CD4-positive, alpha-beta T cell treated with Interleukin-17A for 1 hour (primary cell): ENCODE measurements at places on chromosomes 12 and 14.

DNA sequence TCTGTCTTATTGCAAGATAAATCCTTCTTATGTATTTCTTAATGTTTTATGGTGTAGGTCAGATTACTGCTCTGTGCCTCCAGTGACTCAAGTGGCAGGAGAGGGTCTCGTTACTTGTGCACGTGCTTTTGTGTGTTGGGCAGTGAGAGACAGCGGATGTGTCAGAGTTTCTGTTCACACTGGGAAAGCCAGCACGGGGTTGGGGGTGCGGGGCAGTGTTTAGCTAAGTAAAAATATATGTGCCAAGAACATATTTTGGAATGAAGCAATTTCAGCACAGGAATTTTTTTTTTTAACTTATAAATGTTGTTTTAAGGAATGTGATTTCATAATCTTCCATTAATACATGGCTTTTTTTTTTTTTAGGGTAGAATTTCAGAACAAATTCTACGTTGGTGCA, 4.5 kb upstream of the DNAH10 start:
- DNase-seq: no peak

GRCh38 chr12:18135509-18135908, 45.5 kb upstream of the RERGL start:
- DNase-seq: no peak

DNA sequence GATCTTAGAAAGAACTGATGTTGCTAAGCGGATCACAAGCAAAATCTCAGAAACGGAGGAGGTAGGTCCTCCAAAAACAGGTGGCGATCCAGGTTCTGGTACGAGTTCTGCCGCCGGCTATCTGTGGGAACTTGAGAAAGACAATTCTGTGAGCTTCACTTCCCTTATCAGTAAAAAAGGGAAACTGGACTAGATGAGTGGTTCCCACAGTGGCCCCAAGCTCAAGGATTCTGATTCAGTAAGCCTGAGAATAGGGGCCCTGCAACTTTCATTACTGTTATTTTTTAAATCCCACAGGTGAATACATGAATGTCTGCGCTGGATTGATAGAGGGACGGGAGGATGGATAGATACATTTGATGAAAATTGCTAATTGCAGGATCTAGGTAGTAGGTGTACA, 160.2 kb downstream of the PPM1H start:
- no peak for DNase-seq

- DNase-seq: no peak
Observed at GRCh38 chr12:64749461-64750200, 9.6 kb downstream of the GNS start.

DNA sequence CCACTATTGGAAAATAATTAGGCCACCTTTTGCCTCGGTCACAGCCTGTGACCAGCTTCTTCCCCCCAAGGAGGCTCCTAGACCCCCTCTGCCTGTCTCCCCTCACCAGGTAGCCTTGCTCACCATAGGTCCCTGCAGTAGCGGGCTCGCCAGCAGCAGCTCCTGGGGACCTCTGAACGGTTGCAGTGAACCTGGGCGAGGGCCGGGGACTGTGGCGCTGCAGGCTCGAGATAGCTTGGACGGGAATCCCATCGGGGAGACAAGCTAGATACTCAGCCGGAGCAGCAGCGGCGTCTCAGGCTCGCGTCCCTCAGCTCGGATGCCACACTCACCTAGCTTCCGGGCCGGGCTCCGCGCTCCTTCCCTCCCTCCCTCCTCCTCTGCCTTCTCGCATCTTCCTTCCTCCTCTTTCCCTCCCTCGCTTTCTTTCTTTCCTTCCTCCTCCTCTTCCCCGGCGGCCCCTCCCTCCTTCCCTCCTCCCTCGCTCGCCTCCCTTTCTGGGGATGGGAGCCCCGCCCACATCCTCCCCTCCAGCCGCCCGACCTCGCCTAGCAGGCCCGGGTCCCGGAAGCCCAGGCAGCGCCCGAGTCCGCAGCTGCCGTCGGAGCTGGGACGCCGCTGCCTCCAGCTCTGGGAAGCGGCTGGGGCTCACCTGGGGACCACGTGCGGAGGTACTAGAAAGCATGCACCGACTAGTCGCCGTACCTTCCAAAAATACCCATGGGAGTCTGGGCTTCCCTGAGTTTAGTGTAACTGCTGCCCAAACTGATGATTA, at the start of gene BMP4:
BMP4 (minus strand) TSS at position 399 of the 775 bp plus-strand sequence. CDS start 4,603 bp downstream, outside the sequence.
- no peak for DNase-seq

GRCh38 chr12:28171356-28172060, 18.7 kb upstream of the CCDC91 start:
- DNase-seq: no peak

- no peak for DNase-seq
Observed at GRCh38 chr14:23023022-23023794, 11.5 kb downstream of the PSMB5 start.

DNA sequence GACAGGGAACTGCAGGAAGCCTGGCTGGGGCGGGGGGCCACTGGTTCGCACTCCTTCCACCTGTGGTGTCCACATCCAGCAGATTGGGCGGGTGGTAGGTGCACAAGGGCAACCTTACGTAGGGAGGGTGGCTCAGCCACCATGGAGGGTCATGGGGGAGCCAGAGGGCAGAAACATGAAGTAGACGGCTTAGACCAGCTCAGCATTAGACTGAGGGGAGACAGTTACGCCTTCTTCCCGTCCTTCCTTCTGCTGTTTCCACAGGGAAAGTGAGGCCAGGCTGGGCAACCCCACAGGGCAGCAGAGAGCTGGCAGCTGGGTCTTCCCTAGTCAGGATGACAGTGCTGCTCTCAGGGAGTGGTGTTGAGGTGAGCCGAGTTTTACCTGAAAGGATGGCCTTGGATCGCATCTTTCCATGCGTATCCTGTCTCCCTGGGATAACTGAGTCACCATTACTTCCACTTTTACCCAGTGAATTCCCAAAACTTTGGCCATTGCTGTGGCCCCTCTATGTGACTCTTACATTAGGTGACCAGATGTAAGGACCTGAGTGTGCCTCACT, 170.0 kb upstream of the GZMB start:
- no peak for DNase-seq

- DNase-seq: no peak
Observed at GRCh38 chr14:81209167-81209836, 11.5 kb downstream of the GTF2A1 start.

GRCh38 chr12:76480796-76481195, 78.8 kb downstream of the OSBPL8 start:
- no peak for DNase-seq

DNA sequence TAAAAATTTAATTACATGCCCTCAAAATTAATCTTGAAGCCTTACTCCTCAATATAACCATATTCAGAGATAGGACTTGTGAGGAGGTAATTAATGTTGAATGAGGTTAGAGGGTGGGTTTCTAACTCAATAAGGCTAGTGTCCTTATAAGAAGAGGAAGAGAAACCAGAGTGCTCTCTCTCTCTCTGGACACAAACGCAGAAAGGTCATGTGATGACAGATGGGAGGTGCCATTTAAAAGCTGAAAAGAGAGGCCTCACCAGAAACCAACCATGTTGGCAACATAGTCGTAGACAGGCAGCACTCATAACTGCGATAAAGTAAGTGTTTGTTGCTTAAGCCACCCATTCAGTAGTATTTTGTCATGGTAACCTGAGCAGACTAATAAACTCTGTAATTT, 378.5 kb upstream of the LMO3 start:
- no peak for DNase-seq

DNA sequence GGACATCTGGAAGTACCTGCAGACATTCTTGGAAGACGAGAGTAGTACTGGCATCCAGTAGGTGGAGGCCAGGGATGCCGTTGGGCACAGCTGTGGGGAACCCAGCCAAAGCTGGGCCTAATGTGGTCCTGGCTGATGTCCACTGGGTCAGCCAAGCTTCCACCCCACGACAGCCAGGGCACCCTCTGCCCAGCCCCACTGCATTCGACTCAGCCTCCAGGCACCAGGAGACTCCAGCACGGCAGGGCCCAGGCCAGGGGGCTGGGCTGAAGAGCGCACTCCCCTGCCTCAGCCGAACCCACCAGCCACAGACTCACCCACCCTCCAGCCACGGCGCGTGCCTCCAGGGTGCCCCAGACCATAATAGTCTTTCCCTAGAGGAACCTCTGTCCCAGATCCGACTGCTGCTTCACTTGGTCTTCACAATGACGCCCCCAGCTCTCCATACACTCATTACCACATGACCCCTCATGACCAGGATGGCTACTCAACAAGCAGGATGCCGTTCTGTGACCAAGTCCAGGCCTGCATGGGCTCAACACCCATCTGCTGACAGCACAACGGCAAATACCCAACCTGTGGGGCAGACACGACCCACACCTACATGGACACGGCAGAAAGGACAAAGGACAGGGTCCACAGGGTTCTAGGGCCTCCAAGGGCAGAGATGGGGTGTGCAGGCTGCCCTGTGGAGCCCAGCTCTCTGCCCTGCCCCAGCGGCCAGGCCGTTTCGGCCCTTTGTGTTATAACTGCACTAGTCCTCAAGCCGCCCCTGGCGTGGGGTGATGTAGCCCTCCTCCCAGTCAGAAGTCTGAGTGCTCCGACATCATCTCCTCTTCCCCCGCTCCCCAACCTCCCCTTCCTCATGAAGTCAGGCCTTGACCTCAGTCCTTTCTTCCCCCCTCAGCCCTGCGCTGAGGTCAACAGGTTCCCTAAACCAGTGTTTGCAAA, 22.8 kb downstream of the ITPK1 start:
- DNase-seq: no peak

- DNase-seq: no peak
Observed at GRCh38 chr14:99910337-99911309, 117.4 kb downstream of the EML1 start.

DNA sequence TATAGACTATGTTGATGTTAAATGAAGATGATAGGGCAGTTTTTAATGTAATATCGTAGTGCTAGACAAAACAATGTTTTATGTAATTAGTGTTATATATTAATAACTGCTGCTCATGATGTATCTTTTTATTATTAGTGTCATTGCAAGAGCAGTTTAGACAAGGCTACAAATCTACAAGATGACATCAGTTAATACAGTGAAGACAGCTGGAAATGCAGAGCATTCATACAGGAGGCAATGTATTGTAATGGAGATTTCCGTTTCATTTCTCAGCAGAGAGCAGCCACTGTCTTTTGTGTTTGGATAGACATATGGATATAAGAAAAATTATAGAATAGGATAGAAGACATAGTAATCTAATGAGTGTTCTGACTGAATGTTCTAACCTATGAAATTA, 178.0 kb downstream of the FOXG1 start:
- DNase-seq: no peak

DNA sequence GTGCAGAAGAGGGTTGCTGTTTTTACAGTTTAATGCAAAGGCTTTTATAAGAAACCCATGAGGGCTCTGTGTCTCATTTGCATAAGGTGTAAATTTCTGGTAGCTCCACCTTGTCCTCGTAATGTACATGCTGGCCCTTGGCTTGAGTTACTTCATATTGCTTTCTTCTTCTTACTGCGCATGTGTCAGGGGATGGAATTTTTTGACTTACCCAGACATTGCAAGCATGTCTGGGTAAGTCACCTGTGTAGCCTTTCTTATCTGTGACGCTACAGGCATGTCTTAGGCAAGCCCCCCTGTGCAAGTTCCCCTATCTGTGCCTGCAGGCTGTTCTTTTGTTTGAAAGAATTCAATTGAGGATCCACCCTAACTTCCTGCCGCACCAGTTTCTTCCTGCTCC, 274.2 kb downstream of the ETNK1 start:
- no peak for DNase-seq

DNA sequence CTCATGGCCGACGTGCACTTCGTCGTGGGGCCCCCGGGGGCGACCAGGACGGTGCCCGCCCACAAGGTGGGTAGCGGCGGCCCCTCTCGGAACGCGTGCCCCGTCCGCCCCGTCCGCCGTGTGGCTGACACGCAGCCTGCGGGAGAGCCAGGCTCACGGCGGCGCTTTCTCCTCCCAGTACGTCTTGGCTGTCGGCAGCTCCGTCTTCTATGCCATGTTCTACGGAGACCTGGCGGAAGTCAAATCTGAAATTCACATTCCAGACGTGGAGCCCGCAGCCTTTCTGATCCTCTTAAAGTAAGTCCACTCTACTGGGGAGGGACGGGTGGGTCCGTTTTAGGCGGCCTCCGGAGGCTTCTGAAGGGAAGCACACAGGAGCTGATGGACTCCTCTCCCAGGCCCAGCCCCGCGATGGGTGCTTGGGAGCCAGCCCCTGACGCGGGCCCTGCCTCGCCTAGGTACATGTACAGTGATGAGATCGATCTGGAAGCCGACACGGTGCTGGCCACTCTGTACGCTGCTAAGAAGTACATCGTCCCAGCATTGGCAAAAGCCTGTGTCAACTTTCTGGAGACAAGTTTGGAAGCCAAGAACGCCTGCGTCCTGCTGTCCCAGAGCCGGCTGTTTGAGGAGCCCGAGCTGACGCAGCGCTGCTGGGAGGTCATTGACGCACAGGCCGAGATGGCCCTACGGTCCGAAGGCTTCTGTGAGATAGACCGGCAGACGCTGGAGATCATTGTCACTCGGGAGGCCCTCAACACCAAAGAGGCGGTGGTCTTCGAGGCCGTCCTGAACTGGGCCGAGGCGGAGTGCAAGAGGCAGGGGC, 1.1 kb downstream of the BTBD6 start:
- no peak for DNase-seq

- no peak for DNase-seq
Observed at GRCh38 chr14:99330316-99331240, 58.6 kb upstream of the BCL11B start.

GRCh38 chr12:129466499-129466898, 437.3 kb downstream of the TMEM132D start:
- no peak for DNase-seq

GRCh38 chr14:86296173-86296572, 766.2 kb downstream of the FLRT2 start:
- DNase-seq: no peak

- DNase-seq: no peak
Observed at GRCh38 chr14:72578514-72578913, 315.4 kb downstream of the DPF3 start.

DNA sequence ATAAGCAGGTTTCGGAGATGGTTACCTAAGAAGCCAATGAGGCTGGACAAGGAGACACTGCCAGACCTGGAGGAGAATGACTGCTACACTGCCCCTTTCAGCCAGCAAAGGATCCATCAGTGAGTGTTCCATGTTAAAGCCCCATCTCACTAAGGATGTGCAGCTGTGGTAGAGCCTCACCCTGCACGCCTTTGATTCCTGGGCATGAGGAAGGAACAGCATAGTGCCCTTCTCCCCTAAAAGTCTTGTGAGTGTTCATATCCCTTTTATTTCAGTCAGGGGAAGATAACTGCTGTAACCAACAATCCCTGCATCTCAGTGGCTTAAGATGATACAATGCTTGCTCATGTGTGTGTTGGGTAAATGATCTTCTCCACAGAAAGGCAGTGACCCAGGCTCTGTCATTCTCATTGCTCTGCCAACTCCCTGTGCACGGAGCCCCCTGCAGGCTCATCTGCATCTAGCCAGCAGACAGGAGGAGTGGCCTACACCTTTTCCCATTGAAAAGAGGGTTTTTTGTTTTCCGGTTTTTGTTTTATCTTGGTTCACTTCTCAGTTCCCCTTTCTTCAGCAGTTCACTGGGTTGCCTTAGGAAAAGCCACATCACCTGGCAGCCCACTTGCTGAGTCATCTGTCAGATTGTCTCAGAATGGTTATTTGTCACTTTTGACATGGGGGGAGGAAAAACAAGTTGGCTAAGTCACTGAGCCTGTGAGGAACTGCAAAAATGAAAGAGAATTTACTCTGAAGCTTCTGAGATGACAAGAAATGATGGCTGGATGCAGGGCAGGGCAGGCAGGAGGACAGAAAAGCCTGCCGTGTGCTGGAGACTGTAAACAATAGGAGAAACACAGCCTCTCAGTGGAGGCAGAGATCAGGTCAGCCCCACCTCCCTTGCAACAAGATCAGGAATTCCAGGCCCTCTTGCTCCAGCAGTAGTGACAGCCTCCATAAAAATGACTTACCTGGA, 193.3 kb downstream of the ANO4 start:
- peak; percentile 4 for DNase-seq

- peak; percentile 65 for DNase-seq
Observed at GRCh38 chr12:15534322-15534721, 212.0 kb downstream of the PTPRO start.

GRCh38 chr14:22561661-22562579, 27.1 kb downstream of the DAD1 start:
- peak; percentile 93 for DNase-seq
